ENCODE measurements at places on chromosomes 5 and 9.

- no peak for DNase-seq
Measured at GRCh38 chr5:39846144-39846543, 421.4 kb upstream of the DAB2 start.

- no peak for DNase-seq
Measured at GRCh38 chr5:151086192-151086869, 5.5 kb upstream of the TNIP1 start.

GRCh38 chr5:170393235-170393634, 4.1 kb upstream of the KCNMB1 start:
- DNase-seq = peak; percentile 42

DNA sequence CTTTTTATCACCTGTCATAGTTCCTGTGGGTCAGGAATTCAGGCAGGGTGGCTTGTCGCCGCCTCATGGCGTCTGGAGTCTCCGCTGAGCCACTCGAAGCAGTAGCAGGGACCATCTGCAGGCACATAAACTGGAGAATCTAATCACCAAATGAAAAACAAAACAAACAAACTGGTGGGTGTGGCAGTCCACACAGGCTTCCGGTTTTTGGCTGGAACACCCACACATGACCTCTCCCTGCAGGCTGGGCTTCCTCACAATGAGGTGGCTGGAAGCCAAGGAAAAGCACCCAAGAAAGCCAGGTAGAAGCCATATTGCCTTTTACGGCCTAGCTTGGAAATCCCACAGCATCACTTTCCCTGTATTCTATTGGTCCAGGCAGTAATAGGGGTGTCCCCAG, 197.0 kb downstream of the SYK start:
- DNase-seq = no peak

- no peak for DNase-seq
Measured at GRCh38 chr9:17488662-17489061, 90.2 kb upstream of the SH3GL2 start.

DNA sequence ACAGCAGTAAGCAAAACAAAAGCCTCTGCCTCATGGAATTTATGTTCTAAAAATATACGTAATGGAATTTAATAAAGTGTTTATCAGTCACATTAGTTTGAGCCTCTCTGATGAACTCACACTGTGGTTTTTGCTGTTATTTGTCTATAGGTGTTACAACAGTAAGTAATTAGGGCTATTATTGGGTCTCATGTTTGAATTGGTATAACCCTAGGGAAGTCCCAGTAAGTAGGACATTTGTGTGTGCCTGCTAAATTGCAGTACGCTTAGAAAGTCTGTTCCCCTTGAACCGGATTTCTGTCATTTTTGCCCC, 197.6 kb downstream of the NR3C1 start:
- no peak for DNase-seq

DNA sequence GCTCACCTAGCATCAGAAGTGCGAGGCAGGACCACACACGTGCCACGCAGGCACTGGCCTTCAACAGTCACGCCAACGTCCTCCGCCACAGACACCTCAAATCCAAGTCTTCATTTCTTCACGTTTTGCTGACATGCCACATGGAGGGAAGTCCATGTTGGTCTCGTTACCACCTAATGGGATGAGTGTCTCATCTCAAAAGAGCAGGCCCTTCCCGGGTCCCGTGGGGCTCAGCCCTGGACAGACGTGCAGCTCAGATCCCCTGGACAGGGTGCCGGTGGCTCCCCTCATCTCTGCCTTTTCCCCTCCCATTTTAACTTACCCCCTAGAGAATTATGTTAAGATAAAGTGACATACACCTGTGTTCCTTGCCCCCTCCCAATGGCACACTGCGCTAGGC, 76.8 kb downstream of the MRPL36 start:
- no peak for DNase-seq

GRCh38 chr5:66560371-66560770, 35.8 kb upstream of the MAST4 start:
- no peak for DNase-seq

DNA sequence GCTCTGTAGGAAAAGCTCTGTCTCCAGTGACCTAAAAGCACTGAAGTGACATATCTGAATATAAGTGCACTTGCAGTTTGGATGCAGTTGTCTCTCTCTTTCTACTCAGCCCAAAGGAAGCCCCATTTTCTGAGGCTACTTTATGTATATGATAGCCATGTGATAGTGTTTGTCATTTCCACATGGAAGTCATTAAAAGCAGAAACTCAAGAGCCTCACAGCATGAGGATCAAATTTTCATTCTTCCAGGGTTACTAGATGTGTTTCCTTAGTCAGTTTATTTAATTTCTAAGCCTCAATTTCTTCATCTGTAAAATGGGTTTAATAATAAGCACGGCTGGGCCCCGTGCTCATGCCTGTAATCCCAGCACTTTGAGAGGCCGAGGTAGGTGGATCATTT, 36.7 kb downstream of the RNF44 start:
- DNase-seq = no peak

- no peak for DNase-seq
Measured at GRCh38 chr9:81595887-81596543, 93.3 kb downstream of the TLE1 start.

DNA sequence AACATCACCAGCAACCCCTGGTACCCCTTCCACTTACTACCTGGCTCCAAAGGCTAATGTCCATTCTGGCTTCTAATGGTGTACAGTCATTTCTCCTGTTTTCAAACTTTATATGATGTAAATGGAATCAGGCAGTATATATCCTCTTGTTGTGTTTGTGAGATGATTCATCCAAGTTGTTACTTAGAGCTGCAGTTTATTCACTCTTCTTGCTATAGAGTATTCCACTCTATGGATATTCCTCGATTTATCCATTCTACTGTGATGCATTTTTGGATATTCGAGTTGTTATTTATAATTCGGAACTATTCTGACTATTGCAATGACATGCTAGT, 32.4 kb downstream of the IRF1 start:
- no peak for DNase-seq

- no peak for DNase-seq
Measured at GRCh38 chr5:93572101-93572607, 8.9 kb downstream of the NR2F1-AS1 start.

- DNase-seq = no peak
Measured at GRCh38 chr5:41751867-41752266, 118.4 kb downstream of the OXCT1 start.

DNA sequence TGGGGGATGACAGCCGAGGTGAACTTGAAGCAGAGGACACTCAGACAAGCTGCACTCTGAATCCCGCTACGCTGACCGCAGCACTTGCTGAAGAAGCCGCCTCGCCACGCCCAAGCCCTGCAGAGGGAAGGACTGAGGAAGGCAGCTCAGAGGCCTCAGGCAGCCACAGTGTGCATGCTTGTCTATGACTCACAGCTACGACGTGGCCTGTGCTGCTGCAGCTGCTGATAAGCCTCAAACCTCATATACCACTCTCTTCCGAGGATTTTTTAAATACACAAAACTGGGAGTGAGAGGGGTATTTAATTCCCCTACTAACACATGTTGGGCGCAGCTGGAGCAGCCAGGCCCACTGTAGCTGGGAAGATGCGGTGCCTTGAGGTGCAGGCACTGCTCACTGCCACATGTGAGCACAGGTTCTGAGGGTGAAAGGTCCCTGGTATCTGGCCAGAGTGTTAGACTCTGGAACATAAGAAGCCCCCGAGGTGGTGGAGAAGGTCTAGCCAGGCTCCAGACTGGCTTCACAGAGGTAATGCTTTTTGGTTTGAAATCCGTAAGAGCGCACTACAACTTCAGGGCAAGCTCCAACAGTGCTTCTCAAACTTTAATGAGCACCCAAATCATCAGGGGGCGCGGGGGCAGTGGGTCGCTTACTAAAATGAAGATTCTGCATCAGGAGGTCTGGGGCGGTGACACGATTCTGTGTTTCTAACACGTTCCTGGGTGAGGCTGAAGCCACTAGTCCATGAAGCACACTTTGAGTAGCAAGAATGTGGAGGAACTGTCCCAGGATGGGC, 196.8 kb downstream of the AUH start:
- peak; percentile 19 for DNase-seq

- DNase-seq = no peak
Measured at GRCh38 chr5:180130876-180131740, 59.5 kb upstream of the RNF130 start.

All from T-helper 1 cell (primary cell).